ENCODE measurements at places on chromosomes 4 and X. TPM values are rescaled to one million over a fixed set of nuclear protein-coding genes. Genes with fewer than 3 reads are reported as not detected.

The ATP6AP2 gene
- 95.2 TPM for total RNA-seq

The ELOVL6 gene
- 9.2 TPM for total RNA-seq

The FRMD7 gene
- not detected for total RNA-seq

The H2BW2 gene
- total RNA-seq, result not detected

The PDK3 gene
- total RNA-seq, result 11.6 TPM

The BMPR1B gene
- total RNA-seq, result 0.66 TPM

The USP17L25 gene
- not detected for total RNA-seq

The PABPC1L2A gene
- not detected for total RNA-seq

The IL2RG gene
- not detected for total RNA-seq

The TMPRSS11F gene
- total RNA-seq, result not detected

The GLUD2 gene
- 3.4 TPM for total RNA-seq

The CD38 gene
- under 0.01 TPM for total RNA-seq

The GPC4 gene
- 0.07 TPM for total RNA-seq

The DNAAF6 gene
- total RNA-seq, result not detected

The XK gene
- total RNA-seq, result 0.07 TPM
